GM04503 (cell line): ENCODE measurements at places on chromosomes 11 and 22.

DNA sequence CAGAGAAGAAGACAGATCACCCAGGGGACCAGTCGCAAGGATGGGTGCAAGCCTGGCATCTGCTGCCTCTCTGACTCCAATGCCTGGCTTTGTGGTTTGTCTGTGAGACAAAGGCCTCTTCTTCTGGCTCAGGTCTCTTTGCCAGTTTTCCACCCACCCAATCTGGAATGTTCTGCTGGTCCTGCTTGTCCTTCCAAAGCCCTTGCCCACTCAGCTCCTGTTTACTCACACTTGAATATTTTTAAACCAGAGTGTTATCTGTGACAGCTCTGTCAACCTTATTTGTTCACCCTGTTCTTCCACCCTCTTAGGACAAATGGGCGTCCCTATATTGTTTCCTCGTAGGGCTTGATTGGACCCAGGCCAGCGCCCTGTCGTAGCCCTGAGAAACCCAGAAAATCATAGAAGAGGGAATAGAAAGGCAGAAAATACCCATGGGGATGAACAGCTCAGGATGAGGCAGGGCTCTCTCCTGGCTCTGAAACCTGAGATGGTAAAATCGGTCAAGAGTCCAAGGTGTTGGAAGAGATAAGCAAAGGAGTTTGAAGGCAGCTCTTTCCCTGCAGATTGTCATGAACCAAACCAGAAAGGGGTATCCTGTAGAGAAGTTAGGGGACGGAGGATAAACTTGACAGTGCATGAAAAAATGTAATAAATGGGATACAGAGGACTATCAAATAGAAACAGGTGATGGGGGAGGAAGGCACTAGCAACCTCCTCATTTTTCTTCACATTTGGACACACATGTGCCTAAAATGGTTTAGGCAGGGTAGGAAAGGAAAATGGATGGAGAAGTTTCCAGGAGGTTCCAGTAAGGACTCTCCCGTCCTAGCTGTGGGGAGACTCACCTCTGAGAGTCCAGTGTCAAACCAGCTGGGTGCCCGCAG lies 651 bp downstream of the CRYAB start:
- no peak for DNase-seq

GRCh38 chr11:67420147-67420645 lies 4.7 kb downstream of the CARNS1 start:
- no peak for DNase-seq

- DNase-seq: no peak
Observed at GRCh38 chr11:75850787-75851186, 35.8 kb downstream of the UVRAG start.

DNA sequence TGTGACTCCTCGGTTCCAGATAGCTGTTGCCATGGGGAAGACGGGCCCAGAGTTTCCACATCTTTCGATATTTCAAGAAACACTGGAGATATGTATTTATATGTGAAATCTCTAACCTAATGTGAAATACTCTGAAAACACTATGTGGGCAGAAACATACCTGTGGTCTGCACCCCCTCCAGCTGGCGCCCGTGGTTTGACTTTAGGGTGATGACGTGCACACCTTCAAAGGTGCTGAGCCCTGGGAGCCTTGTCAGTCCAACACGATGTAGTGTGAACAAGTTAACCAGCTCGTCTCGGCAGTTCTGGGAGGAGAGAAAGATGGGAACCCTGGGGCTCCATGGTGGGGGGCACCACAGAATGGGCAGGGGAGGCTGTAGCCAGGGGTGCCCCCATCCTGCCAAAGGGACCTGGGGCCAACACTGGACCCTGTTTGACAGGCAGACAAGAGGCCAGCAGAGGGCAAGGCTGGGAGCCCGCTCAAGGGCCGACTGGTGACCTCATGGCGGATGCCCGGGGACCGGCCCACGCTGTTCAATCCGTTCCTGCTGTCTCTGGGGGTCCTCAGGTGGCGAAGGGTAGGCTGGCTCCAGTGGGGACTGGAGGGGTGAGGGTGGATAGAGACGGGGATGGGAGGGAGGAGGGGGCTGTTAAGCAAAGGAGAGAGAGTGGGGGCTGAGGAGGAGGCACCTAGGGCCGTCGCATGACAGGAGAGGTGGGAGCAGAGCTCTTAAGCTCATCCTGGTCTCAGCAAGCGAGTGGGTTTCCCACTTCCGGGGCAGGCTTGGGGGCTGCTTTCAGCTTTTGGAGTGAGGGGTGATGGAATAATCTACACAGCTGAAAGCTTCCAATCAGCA lies 43.8 kb downstream of the TRIOBP start:
- DNase-seq: no peak

DNA sequence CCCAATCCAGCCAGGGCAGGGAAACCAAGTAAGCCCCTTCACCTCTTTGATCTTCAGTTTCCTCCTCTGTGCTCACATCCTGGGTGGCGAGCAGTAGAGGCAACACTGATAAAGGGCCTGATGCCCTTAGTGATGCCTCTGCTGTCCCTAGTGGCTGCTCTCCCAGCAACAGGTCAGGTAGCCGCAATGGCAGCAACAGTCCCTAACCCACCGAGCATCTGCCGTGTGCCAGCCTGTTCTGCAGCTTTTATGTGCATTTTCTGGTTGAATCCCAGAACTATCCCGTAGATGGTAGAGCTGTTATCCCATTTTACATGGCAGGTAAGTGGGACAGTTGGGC lies 5.2 kb downstream of the SCYL1 start:
- no peak for DNase-seq

DNA sequence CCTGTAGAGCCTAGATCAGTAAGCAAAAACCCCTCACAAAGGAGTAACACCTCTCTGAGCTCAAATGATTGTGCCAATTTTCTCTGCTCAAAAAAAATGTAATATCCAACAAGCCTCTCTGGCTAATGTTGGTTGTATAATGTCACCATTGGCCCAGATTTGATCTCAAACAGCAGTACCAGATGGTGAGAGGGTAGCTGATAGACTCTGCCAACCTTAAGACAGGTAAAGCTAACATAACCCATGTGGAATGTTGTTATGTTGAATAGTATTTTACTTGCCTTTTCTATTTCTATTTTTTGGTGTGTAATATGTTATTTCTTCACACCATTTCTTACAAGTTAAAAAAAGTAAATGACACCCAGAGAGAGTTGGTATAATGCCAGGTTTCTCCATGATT lies 166.7 kb upstream of the GUCY1A2 start:
- no peak for DNase-seq

- DNase-seq: no peak
Observed at GRCh38 chr11:93525601-93526345, 17.4 kb downstream of the SMCO4 start.

- no peak for DNase-seq
Observed at GRCh38 chr22:27115410-27115809, 458.0 kb downstream of the MIAT start.

GRCh38 chr11:28420099-28420498 lies 311.9 kb downstream of the METTL15 start:
- DNase-seq: no peak
